CD4-positive, alpha-beta memory T cell (primary cell): ENCODE measurements at places on chromosomes 7 and 10. TPM values are rescaled to one million over a fixed set of nuclear protein-coding genes. Genes with fewer than 3 reads are reported as not detected.

DNA sequence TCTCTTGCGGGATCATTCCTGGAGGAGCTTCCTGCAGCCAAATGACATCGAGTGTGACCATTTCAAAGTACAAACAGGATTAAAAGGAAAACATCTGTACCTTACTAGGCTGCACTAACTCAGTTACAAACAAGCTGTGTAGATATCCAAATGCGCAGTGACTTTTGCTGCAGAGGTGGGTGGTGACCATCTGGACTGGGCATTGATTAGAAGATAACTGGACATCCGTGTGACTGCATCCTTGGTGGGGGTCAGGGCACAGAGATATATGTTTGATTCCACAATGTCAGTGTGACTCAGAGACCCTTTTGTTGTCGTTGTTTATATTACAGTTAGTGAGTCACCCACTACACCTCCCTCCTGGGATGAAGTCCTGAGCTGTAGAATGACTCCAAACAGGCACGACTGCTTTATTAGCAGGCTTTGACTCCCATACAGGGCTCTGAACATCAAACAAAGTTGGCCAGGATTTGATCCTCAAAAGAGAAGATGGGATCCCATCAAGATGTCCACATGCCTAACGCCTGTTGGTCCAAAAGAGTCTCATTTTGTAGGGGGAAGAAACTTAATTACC, 56.7 kb upstream of the SDK1 start:
- H3K36me3 ChIP-seq, result no peaks in the 10 kb centered on the region
- DNase-seq, result no peak
- H3K4me3 ChIP-seq, result no peak overlapping the region
- no peaks in the 10 kb centered on the region for H3K4me1 ChIP-seq
- H3K27me3 ChIP-seq, result no peaks in the 10 kb centered on the region

NKX1-2 gene
- not detected for total RNA-seq

WEE2 gene
- total RNA-seq, result not detected

DNA sequence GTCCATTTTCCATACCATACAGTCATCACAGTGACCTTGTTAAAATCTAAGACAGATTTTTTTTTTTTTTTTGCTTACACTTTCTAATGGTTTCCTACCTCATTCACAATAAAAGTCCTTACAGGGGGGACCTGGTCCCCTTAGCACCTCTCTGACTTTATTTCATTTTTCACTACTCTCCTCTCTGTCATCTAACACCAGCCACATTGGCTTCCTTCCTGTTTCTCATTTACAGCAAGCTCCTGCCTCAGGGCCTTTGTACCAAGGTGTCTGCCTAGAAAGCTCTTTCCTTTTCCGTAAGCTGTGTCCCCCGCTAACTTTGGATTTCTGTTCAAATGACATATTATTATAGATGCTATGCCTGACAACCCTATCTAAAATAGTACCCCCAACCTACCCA, 27.7 kb downstream of the CC2D2B start:
- no peaks in the 10 kb centered on the region for H3K4me1 ChIP-seq
- no peak overlapping the region for H3K4me3 ChIP-seq
- no peak overlapping the region for H3K27ac ChIP-seq
- no peak for DNase-seq
- no peaks in the 10 kb centered on the region for H3K36me3 ChIP-seq

- no peak overlapping the region for H3K27ac ChIP-seq
- no peaks in the 10 kb centered on the region for H3K36me3 ChIP-seq
- no peak for DNase-seq
- H3K4me1 ChIP-seq, result no peaks in the 10 kb centered on the region
These were observed 100.5 kb downstream of the ZEB1 start for GRCh38 chr10:31419394-31420063.

DDC gene
- not detected for total RNA-seq

- H3K4me1 ChIP-seq, result peaks cover 79% of the 10 kb centered on the region
- H3K36me3 ChIP-seq, result no peaks in the 10 kb centered on the region
- H3K27ac ChIP-seq, result peak overlapping the region; percentile 38
These were observed 4.5 kb downstream of the STAM start for GRCh38 chr10:17648243-17649035.

ANAPC16 gene
- total RNA-seq, result 114 TPM

PSD gene
- 5.4 TPM for total RNA-seq

DNA sequence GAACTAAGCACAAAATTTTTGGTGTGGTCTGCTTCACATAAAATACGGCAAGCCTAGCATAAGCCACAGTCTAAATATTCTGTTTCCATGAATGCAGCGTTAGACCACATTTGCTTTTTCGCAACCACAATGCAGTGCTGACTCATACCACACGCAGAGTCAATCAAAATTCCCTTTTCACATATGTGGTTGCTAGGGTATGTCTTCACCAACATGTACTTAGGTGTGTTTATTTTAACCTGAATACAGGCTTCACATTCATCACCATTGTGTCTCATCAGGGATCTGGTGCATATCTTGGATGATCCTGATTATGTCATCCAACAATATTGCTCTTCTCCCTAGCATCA, 90.8 kb downstream of the CHN2 start:
- H3K36me3 ChIP-seq, result no peaks in the 10 kb centered on the region
- peaks cover 12% of the 10 kb centered on the region for H3K4me1 ChIP-seq
- DNase-seq, result peak; percentile 6

MGMT gene
- 18.5 TPM for total RNA-seq

DNA sequence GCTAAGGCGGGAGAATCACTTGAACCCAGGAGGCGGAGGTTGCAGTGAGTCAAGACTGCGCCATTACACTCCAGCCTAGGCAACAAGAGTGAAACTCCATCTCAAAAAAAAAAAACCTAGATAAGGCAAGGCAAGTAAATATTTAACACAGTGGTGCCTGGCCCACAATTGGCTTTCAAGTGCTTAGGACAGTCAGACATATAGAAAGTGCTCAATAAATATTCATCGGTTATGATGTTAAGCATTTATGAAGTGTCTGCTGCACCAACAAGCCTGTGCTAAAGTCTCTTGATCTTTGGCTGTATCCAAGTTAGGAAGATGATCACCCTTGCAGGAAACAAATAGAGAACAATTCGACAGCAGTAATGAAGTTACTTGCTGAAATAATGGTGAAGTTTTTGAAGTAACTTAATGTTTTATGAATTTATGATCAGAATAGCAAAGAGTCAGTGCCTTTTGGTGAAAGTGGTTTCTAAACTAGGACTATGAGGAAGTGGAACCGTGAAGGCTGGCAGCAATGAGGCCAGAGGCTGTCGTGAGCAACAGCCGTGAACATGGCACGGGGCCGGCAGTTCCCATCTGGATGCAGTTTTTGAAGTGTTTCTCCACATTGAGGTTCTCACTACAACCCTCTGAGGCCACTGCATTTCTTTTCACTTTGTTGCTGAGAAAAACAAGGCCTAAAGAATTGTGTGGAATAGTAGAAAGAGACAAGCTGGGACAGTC, 48.1 kb upstream of the GATA3 start:
- no peak for DNase-seq
- H3K4me1 ChIP-seq, result no peaks in the 10 kb centered on the region
- no peak overlapping the region for H3K27ac ChIP-seq
- H3K36me3 ChIP-seq, result peaks cover 6% of the 10 kb centered on the region
- H3K27me3 ChIP-seq, result no peaks in the 10 kb centered on the region

SEMA3D gene
- total RNA-seq, result not detected

- H3K4me1 ChIP-seq, result no peaks in the 10 kb centered on the region
- no peaks in the 10 kb centered on the region for H3K36me3 ChIP-seq
- no peak overlapping the region for H3K27ac ChIP-seq
- no peaks in the 10 kb centered on the region for H3K27me3 ChIP-seq
These were observed 45.4 kb downstream of the CPVL start for GRCh38 chr7:29100924-29101323.

DNA sequence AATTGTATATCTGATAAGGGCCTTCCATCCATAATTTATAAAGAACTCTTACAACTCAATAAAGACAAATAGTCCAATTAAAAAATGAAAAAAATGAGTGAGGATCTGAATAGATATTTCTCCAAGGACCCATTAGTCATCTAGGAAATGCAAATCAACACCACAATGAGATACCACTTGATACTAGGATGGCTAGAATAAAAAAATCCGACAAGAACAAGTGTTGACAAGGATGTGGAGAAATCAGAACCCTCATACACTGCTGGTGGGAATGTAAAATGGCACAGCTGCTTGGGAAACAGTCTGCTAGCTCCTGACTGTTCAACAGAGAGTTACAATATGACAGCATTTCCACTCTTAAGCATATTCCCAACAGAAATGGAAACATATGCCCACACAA, 24.6 kb downstream of the ALOX5 start:
- no peak overlapping the region for H3K27ac ChIP-seq
- H3K4me1 ChIP-seq, result no peaks in the 10 kb centered on the region
- H3K36me3 ChIP-seq, result no peaks in the 10 kb centered on the region

GRCh38 chr10:68938117-68938516, 17.9 kb upstream of the DDX21 start:
- H3K27ac ChIP-seq, result no peak overlapping the region
- H3K4me1 ChIP-seq, result no peaks in the 10 kb centered on the region
- DNase-seq, result no peak
- no peaks in the 10 kb centered on the region for H3K27me3 ChIP-seq
- H3K36me3 ChIP-seq, result peaks cover 21% of the 10 kb centered on the region
- H3K4me3 ChIP-seq, result no peak overlapping the region

DNA sequence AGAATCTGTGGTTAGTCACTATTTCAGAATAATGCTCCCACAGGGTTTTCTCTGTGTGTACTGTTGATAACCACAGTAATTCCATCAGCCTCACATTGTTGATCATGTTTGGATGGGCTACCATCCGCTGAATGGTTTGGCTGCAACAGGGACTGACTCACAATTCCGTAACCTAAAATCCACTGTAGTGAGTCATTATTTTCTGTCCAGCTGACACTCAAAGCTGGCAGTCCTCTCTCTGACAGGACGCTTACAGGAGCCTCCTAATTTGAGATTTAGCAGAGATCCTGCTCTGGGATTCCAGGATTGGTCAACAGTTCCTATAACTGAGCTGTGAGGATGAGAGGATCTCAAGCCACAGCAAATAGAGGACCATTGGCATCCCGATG, 32.7 kb downstream of the VWA2 start:
- H3K4me1 ChIP-seq, result no peaks in the 10 kb centered on the region
- no peaks in the 10 kb centered on the region for H3K27me3 ChIP-seq
- DNase-seq, result no peak
- no peak overlapping the region for H3K4me3 ChIP-seq

DNA sequence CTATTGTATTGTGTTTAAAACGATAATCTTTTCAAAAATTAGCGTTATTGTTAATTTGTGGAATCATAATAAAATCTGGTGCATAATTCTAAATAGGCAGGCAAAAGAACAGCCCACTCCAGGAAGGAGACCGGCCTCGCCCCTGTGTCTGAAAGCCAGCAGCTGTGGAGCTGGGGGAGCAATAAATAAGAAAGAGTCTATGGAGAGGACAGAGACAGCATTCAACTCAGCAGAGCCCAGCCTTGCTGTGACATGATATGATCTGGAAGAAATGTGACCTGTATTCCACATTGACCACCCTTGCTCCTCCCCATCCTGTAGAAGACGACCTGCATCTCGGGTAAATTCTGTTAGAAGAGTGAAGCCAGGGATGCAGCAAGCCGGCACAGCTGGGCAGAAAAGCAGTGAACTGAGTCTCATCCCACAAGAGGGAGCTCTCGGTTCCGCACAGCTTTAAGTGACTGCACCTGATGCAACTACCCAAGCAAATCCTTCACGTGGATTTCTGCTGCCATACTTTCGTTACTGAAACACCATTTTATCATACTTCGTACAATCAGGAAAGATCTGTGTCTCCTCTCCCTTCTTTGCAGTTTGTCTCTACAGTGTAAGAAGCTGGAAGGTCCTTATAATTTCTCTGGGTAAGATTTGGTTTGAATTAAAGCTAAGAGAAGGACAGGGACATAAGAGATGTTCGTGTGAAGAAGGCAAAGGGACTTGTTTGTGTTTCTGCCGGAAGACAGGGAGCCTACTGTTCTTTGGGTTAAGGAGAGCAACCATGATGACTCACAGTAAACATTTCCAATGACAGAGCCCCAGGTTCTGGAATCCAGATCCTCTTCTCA, 427.1 kb downstream of the GPAM start:
- DNase-seq, result no peak
- H3K27me3 ChIP-seq, result no peaks in the 10 kb centered on the region
- no peak overlapping the region for H3K4me3 ChIP-seq
- no peak overlapping the region for H3K27ac ChIP-seq

- no peak overlapping the region for H3K4me3 ChIP-seq
- no peak overlapping the region for H3K27ac ChIP-seq
- H3K4me1 ChIP-seq, result no peaks in the 10 kb centered on the region
- H3K36me3 ChIP-seq, result no peaks in the 10 kb centered on the region
These were observed 428.2 kb downstream of the PARD3 start for GRCh38 chr10:34386921-34387320.

GRCh38 chr7:22723637-22724036, 3.4 kb upstream of the IL6 start:
- no peaks in the 10 kb centered on the region for H3K36me3 ChIP-seq
- no peak overlapping the region for H3K27ac ChIP-seq
- H3K4me1 ChIP-seq, result peaks cover 17% of the 10 kb centered on the region

GRCh38 chr10:58266826-58267712, 625 bp downstream of the IPMK start:
- H3K4me1 ChIP-seq, result peaks cover 38% of the 10 kb centered on the region
- no peaks in the 10 kb centered on the region for H3K36me3 ChIP-seq
- H3K4me3 ChIP-seq, result peak overlapping the region; percentile 84
- H3K27me3 ChIP-seq, result no peaks in the 10 kb centered on the region
- peak overlapping the region; percentile 81 for H3K27ac ChIP-seq

DNA sequence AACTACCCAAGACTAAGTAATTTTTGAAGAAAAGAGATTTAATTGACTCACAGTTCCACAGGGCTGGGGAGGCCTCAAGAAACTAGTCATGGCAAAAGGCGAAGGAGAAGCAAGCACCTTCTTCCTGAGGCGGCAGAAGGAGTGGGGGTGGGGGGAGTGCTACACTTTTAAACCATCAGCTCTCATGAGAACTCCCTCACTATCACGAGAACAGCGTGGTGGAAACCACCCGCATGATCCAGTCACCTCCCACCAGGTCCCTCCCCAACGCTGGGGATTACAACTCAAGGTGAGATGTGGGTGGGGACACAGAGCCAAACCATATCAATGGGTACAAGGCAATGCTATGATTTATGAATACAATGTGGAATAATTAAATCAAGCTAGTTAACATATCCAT, 241.9 kb downstream of the PTPRN2 start:
- no peaks in the 10 kb centered on the region for H3K36me3 ChIP-seq
- no peaks in the 10 kb centered on the region for H3K4me1 ChIP-seq

DNA sequence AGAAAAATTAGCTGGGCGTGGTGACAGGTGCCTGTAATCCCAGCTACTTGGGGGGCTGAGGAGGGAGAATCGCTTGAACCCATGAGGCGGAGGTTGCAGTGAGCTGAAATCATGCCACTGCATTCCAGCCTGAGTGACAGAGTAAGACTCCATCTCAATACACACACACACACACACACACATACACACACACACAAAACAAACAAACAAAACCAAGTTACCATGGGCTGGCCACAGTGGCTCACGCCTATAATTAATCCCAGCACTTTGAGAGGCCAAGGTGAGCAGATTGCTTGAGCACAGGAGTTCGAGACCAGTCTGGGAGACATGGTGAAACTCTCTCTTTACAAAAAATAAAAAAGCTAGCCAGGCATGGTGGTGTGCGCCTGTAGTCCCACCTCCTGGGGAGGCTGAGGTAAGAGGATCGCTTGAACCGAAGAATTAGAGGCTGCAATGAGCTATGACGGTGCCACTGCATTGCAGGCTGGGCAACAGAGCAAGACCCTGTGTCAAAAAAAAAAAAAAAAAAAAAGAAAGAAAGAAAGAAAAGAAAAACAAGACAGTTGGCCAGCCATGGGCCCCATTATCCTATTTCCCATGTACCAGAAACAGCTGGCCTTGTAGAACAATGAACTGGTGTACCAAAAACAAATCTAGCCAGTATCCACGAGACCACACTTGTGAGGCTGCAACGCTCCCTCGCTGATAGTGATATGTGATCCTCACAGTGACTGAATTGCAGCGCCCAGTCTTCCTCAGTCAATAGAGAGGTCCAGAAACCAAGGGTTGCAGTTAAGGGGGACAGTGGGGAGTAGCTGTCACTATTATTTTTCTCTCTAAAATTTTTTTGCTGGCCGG, 6.6 kb upstream of the AGFG2 start:
- H3K4me1 ChIP-seq, result no peaks in the 10 kb centered on the region
- no peaks in the 10 kb centered on the region for H3K27me3 ChIP-seq
- H3K36me3 ChIP-seq, result no peaks in the 10 kb centered on the region
